Right lobe of liver (tissue), 6 donors: ENCODE measurements at places on chromosomes 13 and 19. TPM values are rescaled to one million over a fixed set of nuclear protein-coding genes. Genes with fewer than 3 reads are reported as not detected.

Gene LHB
- total RNA-seq: not detected

Gene ZNF284
- total RNA-seq: 0.61 TPM

Gene KASH5
- total RNA-seq: not detected

Gene SYCN
- total RNA-seq: not detected

Gene CNFN
- total RNA-seq: not detected

Gene FBN3
- 0.37 TPM for total RNA-seq

Gene NMRK2
- not detected for total RNA-seq

Gene KL
- 0.09 TPM for total RNA-seq

DNA sequence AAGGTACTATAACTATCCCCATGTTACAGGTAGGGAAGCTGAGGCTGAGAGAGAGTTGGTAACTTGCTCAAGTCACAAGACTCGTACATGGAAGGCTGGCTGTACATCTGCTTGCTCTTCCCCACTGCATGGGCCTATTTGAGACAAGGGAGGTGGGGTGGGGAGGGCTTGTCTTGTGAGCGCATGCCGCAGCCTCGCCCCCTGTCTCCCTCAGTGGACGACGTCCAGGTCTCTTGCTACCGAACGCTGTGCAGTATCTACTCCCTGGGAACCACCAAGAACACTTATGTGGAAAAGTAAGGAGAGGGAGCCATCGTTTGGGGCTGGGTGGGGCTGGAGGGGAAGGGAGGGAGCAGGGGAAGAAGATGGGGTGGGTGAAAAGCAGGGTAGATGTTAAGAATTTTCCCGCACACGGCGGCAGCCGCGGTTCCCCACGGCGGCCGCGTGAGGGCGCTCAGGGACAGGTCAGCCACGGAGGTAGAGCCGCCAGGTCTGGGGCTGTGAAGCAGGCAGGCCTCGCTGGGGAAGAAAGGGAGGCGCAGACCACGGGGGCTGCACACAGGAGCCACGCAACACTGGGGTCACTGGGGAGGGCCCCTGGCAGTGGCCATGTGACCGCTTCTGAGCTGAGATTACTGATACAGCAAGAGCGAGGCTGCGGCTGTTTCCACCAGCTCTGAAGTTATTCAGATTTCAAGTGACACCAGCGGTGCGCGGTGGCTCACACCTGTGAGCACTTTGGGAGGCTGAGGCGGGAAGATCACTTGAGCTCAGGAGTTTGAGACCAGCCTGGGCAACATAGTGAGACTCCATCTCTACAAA lies 81.5 kb downstream of the RYR1 start:
- peak; percentile 66 for DNase-seq

- no peak for DNase-seq
These were observed 1498.4 kb downstream of the EFNB2 start for GRCh38 chr13:105037110-105037509.

- no peak for DNase-seq
These were observed 56.9 kb downstream of the EDNRB start for GRCh38 chr13:77861741-77862140.

GRCh38 chr19:37977992-37978391 lies 71.0 kb downstream of the SIPA1L3 start:
- DNase-seq: no peak

DNA sequence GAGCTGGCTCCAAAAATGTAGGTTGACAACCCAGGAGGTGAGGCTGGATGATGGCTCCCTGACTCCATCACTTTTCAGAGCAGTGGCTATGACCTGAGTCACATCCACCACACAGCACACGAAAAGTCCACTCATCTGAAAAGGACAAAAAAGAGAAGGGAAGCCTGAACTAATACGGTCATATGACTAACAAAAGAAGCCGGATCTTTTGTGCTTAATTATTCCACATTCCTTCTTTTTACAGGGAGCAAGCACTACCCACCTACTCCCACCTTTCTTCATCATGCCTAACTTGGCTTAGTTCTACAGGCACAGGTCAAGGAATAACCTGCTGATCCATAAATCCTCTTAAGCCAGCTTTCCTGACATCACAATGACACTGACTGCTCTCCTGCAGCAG lies 601.3 kb upstream of the MIR17HG start:
- DNase-seq: no peak

DNA sequence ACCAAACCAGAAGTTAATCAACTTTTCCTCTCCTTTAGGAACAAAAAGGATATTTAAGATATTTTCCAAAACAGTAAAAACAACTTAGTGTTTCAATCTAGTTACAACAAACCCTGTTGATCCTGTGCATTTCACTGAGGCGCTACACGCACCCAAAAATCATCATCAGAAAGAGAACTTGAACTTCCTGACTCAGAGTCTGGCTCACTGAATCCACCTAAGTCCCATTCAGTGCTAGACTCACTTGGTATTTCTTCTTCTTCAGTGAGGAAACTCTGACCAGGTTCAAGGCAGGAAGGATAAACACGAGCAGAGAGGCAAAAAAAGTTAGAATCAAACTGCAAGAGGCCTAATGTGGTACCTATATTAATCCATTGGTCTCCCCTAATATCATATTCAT lies 2.2 kb downstream of the KBTBD6 start:
- DNase-seq: no peak

- no peak for DNase-seq
These were observed 114.7 kb downstream of the RAP2A start for GRCh38 chr13:97548711-97549110.

DNA sequence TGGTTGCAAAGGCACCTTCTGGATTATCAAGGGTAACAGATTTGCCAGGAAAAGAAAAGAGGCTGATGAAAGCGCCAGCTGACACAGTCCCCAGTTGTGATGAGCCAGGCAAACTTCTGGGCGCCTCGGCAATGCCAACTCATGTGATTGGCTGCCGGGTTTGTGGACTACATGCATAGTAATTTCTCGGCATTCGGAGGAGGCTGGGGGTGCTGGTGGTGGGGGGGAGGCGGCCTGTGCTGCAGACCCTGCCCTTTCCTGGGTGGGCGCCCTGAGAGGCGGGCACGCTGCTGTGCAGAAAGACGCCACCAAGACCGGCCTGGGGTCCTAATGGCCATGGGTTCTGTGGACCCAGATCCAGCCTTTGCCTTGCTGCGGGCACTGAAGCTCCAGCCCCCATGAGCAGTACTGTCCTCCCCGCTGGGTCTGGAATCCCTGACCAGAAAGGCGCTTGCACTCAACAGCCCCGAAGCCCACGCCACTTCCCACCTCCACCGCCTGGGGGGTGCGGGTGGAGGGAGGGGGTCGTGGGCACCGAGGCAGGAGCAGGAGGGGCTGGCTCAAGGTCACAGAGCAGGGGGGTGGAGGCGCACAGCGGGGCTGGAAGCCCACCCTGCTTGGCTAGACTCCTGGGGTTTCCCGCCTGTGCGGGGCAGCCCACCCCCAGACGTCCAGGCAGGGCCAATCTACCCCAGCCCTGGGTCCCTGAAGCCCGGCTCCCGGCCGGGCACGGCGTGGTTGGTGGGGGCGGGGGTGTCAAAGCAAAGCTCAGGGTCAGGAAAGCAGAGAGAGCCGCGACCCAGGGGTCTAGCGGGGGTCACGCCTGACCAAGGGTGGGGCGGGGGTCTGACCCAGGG lies 1.0 kb downstream of the DIRAS1 start:
- DNase-seq: no peak

- DNase-seq: no peak
These were observed 119.2 kb upstream of the SPACA7 start for GRCh38 chr13:112256716-112257494.

- no peak for DNase-seq
These were observed 7.1 kb upstream of the PEAK3 start for GRCh38 chr19:2288818-2289713.

- no peak for DNase-seq
These were observed 819.8 kb downstream of the PCDH9 start for GRCh38 chr13:66410314-66410713.

- no peak for DNase-seq
These were observed 29.7 kb upstream of the FREM2 start for GRCh38 chr13:38657191-38657590.

DNA sequence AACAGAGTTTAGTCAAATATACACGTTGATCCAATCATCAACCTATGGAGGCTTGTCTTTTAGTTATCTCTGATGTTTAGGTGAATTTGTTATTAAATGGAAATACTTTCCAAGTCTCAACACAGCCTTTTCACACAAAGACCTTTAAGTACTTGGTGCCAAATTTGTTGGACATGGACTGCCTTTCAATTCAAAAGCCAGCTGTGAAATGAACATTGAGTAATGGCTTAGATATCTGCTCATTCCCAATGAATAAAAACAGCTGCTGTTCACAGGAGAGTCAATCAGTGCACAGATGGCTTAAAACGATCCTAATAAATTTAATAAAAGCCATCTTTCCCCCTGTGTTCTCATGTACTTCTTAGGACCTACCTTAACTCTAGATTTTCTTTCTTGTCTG lies 19.9 kb upstream of the DHRS12 start:
- DNase-seq: no peak

DNA sequence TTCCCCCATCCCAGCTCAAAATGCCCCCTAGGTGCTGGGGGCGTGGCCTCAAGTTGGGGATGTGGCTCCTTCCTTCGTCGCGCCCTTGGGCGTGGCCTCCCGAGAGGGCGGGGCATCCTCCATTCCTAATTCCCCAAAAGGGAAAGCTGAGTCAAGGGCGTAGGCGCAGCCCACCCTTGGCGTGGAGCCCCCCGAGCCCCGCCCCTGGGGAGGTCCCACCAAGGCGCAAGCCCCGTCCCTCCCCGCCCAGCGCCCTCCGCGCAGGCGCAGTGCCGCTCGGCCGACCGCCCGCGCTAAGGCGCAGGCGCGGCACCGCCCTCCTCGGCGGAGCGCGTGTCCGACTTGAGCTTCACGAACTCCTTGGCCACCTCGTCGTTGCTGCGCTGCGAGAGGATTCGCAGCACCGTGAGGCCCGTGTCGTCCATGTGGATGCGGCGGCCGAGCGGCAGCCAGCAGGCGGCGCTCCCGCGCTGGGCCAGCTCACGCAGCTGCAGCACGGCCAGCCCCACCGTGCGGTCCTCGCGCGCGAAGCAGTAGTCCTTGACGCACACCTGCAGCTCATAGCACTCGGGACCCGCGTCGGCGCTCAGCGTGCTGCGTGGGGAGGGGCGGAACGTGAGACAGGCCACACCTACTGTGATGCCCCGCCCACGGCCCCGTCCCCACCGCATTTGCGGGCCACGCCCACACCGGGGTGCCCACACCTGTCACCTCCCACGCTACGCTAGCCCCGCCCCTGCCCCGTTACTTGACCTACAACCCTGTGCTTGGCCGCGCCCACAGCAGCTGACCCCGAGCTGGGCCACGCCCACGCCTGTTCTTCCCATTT lies 50.5 kb downstream of the COLGALT1 start:
- DNase-seq: peak; percentile 72

DNA sequence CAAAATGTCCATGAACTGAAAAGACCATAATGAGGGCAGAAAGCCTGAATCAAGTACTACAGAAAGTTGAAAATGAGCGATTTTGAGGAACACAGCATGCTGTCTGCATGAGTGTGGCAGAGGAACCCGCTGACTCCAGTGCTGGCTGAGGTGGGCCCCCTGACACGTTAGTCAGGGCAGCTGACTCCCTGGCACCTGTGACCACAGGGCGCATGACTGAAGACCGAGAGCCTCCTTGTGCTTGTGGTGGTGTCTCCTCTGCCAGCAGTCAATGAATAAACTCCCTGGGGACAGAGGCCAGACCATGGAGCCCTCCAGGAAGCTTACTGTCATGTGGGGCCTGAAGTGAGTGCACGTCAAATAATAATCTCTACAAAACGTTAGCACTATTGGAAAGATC lies 38.4 kb upstream of the VSTM2B start:
- DNase-seq: no peak

- DNase-seq: peak; percentile 84
These were observed 15.1 kb downstream of the NDUFB7 start for GRCh38 chr19:14556662-14557188.

DNA sequence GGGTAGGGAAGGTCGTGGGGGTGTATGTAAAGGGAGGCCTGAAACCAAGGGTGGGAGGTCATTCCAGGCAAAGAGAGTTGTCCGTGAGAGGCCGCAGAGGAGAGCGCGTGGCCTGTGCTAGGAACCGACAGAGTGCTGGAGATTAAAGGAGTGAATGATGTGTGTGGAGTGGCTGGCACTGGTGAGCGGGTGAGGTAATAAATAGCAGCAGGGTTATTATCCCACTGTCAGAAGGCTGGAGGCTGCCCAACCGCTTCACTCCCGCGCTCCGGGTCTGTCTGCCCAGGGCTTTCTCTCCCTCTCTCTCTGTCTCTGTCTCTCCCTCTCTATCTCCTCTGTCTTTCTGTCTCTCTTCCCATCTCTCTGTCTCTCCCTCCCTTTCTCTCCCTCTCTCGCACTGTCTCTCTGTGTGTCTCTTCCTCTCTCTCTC lies 17.4 kb downstream of the ZNF579 start:
- no peak for DNase-seq

DNA sequence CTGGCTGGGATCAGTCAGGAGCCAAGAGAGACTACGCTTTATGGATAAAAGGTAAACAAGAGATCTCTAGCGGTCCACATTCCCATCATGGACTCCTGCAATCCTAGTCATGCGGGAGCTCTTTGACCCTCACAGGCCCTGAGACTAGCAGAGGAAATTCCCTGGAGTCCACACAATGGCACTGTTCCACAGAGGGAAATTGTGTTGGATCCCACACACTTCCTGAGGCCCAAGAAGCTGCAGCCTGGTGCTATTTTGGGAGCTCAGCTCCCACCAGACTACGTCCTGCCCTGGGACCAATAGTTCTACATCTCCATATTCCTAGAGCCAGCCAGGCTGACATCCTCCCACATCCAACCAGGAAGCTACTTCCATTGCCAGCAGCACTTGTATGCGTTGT lies 2358.4 kb downstream of the PCDH9 start:
- no peak for DNase-seq

- DNase-seq: no peak
These were observed 19.9 kb downstream of the ONECUT3 start for GRCh38 chr19:1773184-1773583.

DNA sequence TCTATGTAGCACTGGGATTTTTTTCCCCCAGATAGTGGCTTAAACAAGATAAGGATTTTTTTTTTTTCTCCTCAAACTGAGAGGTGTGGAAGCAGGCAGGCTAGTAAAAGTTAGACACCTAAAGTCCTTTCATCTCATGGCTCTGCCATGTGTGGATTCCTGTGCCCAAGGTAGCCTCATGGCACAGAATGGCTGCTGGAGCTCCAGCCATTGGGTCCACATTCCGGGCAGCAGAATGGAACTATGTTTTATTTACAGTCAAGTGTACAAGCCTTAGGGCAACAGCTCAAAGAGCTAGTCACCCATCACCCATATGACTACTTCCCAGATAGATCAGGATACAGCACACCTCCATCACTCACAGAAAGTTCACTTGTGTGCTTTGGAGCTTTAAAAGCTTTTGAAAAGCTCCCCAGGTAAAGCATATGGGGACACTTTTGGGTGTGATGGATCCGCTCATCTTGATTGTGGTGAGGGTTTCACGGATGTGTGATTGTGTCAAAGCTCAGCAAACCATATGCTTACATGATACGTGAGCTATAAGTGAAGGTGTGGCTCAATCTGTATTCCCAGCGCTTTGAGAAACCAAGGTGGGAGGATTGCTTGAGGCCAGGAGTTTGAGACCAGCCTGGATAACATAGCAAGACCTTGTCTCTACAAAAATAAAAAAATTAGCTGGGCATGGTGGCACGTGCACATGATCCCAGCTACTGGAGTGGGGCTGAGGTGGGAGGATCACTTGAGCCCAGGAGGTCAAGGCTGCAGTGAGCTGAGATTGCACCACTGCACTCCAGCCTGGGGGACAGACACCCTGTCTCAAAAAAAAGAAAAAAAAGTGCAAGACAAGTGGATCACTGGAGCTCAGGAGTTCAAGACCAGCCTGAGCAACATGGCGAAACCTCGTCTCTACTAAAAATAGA lies 18.1 kb downstream of the PGLS start:
- DNase-seq: no peak
